Progenitor cell of endocrine pancreas (in vitro differentiated cells): ENCODE measurements at places on chromosomes 4 and X. TPM values are rescaled to one million over a fixed set of nuclear protein-coding genes. Genes with fewer than 3 reads are reported as not detected.

Gene MAGEA9B
- not detected in 2 replicates for total RNA-seq

Gene ARHGEF38
- total RNA-seq, result 1.6 and 1.8 TPM in 2 replicates

DNA sequence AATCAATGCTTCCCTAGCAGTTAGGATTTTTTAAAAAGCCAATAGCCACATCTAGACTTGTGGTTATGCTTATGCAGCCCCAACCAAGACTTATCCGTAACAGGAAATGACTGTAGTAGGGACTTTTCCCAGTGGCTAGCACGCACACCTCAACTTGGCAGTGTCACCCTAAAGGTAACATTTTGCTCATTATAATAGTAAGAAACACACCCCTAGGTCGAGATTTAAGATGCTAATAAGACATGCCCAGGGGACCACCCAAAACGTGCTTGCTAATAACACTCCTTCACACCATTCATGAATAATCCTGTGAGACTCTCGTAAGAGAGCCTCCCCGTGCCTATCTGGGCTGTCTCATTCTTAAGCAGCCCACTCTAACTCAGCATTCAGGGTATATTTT, 195.3 kb downstream of the CHIC1 start:
- no peak for DNase-seq

Gene MAGEA1
- total RNA-seq, result not detected in 2 replicates

- DNase-seq, result no peak
Observed at GRCh38 chrX:77779695-77780094, 6.3 kb downstream of the ATRX start.

GRCh38 chrX:150157291-150157690, 205.8 kb upstream of the MAMLD1 start:
- DNase-seq, result no peak

DNA sequence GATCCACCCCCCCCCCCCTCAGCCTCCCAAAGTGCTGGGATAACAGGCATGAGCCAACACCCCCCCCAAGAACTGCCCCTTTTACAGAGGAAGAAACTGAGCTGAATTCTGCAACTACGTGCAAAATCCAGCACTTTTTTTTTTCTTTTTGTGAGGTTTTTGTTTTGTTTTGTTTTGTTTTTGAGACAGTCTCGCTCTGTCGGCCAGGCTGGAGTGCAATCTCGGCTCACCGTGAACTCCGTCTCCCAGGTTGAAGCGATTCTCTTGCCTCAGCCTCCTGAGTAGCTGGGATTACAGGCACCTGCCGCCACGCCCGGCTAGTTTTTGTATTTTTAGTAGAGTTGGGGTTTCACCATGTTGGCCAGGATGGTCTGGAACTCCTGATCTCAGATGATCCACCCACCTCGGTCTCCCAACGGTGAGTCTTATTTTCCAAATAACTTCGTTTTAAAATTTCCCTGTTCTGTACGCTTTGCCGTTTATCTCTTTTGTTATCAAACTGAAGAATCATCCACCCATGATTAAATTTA, 4.9 kb downstream of the CRLF2 start:
- no peak for DNase-seq

Gene PGAM4
- not detected in 2 replicates for total RNA-seq

DNA sequence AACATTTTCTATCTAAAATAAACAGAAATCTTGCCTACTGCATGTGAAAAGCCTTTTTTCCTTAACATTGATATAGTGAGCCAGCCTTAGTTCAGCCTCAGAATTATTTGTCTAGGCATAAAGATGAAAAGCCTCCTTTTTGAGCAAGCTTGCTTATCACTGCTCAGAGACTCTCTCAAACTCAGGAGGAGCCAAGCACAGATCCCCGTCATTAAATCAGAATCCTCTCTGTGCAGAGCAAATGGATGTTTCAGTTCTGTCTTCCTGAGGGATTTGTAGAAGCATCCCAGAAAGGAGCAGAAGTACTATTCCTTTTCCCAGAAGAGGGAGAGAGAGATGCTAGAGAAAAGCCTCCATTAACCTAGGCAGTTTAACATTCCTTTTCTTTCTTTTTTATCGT, 186.9 kb upstream of the LNX1 start:
- no peak for DNase-seq

DNA sequence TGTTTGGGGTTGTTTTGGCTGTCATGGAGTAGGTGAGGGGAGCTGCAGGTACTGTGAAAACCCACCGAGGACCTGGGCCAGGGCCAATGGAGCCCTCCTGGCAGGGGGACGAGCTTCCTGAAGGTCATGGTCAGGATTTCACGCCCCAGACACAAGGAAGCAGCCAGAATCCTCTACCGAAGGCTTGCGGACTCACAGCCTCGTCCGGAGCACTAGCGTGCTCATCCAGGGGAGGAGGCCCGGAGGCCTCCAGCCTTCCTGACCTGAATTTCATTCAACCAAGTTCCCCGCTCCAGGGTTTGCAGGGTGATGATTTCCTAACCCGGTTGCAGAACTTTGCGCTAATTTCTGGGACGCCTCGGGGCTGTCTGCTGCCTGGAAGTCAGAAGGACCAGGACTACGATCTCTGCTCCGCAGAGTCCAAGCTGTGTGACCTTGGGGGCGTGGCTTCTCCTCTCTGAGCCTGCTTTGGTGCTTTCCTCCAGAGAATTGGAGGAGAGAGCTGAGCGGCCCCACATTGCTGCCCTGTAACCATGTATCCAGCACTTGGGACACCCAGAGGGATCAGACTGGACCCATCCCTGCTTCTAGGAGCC, 56.2 kb upstream of the ADRA2C start:
- no peak for DNase-seq

DNA sequence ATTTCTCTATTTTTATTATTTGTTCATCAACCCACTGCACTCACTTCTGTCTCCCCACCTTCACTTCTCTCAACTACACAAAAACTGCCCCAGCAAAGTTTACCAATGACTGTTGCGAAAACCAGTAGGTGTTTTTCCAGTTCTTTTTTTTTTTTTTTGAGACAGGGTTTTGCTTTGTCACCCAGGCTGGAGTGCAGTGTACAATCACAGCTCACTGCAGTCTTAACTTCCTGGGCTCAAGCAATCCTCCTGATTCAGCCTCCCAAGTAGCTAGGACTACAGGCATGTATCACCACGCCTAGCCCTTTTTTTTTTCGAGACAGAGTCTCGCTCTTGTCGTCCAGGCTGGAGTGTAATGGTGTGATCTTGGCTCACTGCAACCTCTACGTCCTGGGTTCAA, 24.1 kb upstream of the HPRT1 start:
- DNase-seq, result no peak

DNA sequence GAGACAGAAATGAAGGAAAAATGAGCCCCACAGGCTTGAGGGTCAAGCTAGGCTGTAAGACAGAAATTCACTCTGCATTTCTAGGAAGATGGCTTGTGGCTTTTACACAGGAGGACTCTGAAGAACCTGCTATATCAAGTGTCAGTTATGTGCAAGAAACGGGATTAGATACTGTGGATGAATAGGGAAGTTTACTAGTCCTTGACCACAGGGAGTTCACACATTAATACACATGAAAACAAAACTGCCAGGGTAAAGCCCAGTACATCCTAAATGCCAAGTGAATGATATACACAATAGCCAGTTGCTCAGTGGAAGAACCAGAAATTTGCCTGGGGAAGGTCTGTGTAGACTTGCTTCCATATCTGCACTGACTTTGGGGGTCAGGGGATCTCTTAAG, 53.5 kb downstream of the TMEM131L start:
- DNase-seq, result no peak

Gene SPOCK3
- total RNA-seq, result 1.00 and 1.3 TPM in 2 replicates

Gene PIR
- total RNA-seq, result 14.9 and 17.0 TPM in 2 replicates

Gene SPRY1
- total RNA-seq, result 52.0 and 54.1 TPM in 2 replicates

Gene INTU
- 18.0 and 18.8 TPM in 2 replicates for total RNA-seq

DNA sequence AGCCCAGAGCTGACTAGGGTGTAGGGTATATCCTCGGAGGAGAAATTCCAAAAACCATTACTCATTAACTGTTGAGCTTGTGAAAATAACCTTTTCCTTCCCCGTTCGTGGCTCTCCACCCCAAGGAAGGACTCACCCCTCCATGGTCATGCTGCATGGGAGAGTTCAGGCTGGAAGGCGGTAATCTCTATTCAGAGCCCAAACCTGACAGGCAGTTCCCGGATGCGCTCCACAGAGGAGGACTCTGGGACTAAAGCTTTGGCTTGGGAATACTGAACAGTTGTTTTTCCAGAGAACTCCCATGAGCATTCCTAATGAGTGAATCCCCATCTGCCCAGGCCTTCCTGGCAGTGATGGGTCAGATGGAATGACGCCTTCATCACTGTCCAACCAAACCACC, 125.4 kb downstream of the BCOR start:
- DNase-seq, result no peak

DNA sequence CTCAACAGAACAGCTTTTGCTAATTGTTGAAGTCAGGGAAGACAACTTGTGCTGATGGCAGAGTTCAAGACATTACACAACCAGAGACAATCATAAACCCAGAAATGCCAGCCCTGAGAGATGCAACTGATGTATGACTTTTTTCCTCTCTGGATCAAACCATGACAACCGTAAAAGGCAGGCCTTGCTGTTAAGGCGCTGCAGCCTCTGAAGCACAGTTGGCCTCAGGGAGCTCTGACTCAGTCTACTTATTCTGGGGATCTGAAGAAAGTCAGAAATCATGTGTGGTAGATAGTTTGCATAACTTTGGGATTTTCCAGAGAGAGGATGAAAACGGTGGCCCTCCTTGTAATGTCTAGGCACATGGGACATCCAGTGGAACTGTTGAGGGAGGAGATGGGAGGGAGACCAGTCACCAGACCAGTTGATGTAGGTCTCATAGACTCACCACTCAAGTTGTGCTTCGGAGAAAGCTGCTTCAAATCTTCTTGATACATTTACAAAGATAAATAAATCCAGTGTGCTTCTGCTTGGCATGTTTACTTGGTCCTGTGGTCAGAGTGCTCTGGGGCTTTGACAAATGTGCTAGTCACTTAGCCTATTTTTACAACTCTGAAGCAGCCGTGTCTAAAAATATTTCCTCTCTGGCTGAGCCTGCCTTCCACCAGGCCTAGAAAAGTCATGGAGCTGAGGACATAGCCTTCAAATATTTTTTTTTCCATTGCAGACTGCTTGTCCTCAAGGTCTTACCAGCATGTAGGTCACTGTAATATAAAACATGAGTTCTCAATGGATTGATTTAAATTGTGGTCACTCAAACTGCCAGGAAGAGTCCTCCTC, 7.5 kb downstream of the HADH start:
- no peak for DNase-seq

Gene RASGEF1B
- total RNA-seq, result 10.2 and 12.0 TPM in 2 replicates

DNA sequence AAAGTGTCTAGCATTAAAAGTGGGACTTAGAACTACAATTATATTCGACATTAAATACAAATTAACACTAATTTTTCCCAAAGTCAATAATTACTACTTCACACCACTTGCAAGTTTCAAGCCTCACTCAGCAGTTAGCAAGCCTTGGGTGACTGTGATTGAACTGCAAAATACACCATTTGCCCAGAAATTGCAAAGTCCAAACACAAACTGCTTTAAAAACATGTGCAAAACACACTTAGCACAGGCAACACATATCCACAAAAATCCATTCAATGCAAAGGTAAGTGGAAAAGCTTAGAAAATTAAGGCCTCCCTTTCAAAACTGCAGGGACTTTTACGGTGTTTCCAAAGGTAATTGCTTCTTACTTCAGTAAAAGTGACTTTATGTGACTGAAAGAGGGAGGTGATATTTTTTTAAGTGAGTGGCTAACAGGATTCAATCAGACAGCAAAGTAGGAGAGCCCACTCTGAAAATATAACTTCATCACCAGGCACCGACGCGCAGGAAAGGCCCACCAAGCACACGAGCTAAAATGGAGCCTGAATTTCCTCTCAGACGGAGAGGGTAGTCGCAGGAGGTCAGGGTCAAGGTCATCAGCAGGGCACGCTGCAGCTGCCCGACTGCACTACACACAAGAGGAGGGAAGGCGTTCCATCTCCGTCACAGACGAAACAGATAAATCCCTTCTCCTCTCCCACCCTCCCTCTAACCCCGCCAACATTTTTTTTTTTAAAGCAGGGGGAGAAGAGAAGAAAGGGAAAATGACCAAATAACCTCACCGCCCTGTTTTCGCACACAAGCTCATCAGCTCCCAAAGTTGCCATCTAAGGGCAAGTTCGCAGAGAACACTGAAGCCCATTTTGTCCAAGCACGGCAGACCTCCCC, 3.1 kb downstream of the ZNF827 start:
- peak; percentile 11 for DNase-seq

GRCh38 chrX:151726751-151727150, 7.8 kb upstream of the CNGA2 start:
- no peak for DNase-seq

Gene ATP7A
- total RNA-seq, result 12.1 and 12.3 TPM in 2 replicates
